ENCODE measurements at places on chromosomes 3 and 15.
A peak's percentile ranks its signal among the peaks of the same experiment; 100 is the strongest.

- no peak for DNase-seq
These were observed 80.6 kb upstream of the CTNNB1 start for GRCh38 chr3:41118461-41119390.

GRCh38 chr15:62601777-62602545 is 436.9 kb upstream of the C2CD4B start:
- DNase-seq = no peak

GRCh38 chr3:62225051-62225450 is 148.3 kb downstream of the FEZF2 start:
- no peak for DNase-seq

- peak; percentile 46 for DNase-seq
These were observed 106.5 kb downstream of the TPRA1 start for GRCh38 chr3:127483902-127484591.

DNA sequence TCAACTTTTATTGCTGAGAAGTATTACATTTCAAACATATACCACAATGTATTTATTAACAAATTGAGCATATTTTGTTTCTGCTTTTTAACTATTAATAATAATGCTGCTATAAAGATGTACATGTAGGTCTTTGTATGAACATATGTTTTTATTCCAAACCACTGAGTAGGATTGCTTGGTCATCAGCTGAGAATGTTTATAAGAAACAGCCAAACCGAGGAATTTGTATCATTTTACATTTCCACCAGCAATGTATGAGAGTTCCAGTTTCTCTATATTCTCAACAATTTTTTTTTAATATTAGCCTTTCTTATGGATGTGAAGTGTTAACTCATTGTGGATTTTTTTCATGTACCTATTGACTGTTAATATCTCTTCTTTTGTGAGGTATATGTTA is 119.5 kb upstream of the MDFIC2 start:
- no peak for DNase-seq

- no peak for DNase-seq
These were observed 56.4 kb downstream of the SPTSSB start for GRCh38 chr3:161314836-161315395.

DNA sequence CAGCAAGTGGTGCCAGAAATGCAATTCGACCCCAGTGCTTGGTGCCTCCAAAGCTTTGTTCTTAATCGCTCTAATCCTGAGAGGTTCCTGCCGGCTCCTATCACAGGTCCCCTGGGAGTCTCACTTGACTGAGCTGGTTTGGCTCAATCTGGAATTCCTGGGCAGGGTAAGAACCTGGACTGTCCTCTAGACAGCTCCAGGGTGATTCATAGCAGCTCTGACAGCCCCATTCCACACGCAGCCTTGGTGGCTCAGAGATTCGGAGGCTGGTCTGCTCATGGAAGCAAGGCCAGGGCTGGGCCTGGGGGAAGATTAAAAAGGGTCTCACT is 37.9 kb downstream of the MYO5C start:
- DNase-seq = no peak

DNA sequence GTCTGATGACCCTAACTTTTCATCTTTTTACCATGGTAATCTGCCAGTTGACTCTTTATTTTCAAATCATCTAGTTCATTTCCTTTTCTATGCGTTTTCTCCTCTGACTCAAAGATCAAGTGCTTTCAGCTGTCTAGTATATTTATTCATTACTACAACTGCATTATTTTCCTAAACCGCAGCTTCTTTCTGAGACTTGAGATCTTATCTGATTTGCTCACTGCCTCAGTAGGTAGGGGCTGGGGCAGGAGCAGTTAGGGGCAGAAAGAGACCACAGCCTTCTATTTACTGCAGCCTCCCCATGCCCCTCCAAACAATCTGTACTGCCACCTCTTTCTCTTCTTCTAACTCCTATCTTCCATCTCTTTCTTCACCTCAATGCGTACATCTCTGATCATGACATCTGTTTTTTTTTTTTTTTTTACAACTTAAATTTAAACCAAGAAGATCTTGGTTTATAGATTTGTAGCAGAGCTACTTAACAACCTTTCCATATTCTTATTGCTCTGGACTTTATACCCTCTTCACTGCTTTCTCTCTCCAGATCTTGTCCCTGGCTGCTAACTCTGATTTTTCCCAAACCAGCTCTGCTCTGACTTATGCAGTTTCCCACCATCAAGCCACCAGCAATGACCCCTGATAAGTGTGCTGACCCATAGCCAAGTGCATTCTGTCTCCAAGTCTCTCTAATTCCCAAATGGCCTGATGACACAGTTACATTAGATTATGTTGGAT is 52.2 kb downstream of the MOBP start:
- DNase-seq = no peak

- no peak for DNase-seq
These were observed 151.4 kb downstream of the PDZRN3 start for GRCh38 chr3:73473181-73473897.

- DNase-seq = no peak
These were observed 87.5 kb downstream of the PIK3CB start for GRCh38 chr3:138747225-138747624.

DNA sequence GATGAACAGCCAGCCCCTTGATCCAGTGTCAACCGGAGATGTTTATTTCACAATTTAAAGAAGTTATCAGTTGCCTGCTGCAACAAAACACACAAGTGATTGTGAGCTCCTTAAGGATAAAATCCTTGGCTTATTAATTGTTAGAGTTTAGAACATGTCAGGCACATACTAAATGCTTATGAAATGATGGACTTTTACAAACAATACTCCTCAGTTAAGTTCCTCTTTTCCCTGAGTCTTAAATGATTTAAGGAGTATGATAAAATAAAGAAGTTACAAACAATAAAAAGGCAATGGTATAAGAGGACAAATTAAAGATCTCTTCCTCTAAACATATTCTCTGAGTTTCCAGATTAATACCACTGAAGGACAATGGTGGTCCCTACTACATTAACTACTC is 5.7 kb downstream of the GHSR start:
- no peak for DNase-seq

DNA sequence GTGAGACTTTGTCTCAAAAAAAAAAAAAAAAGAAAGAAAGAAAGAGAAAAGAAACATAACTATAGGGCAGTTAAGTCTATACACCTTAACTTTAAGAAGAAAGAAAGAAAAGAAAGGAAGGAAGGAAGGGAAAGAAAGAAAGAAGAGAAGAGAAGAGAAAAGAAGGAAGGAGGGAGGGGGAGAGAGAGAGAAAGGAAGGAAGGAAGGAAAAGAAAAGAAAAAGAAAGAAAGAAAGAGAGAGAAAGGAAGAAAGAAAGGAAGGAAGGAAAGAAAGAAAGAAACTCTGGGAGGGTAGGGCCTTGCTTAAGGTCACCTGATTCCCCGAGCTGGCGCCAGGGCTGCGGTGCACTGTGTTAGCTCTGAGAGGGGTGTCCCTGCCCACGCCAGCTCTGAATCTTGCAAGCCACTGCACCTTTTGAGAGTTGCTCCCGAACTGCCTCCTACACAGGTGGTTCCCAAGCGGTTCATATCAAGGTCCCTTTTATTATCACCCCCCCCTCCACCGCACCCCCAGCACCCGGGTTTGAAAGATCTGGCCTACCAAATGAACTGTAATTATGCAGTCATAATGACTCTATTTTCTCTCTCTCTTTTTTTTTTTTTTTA is 39.2 kb upstream of the VPS8 start:
- no peak for DNase-seq

DNA sequence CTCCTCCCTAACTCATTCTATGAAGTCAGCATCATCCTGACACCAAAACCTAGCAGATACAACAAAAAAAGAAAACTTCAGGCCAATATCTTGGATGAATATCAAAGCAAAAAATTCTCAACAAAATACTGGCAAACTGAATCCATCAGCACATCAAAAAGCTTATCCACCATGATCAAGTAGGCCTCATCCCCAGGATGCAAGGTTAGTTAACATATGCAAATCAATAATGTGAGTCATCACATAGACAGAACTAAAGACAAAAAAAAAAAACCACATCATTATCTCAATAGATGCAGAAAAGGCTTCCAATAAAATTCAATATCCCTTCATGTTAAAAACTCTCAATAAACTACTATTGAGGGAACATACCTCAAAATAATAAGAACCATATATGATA is 306.8 kb upstream of the TMC3 start:
- DNase-seq = no peak

DNA sequence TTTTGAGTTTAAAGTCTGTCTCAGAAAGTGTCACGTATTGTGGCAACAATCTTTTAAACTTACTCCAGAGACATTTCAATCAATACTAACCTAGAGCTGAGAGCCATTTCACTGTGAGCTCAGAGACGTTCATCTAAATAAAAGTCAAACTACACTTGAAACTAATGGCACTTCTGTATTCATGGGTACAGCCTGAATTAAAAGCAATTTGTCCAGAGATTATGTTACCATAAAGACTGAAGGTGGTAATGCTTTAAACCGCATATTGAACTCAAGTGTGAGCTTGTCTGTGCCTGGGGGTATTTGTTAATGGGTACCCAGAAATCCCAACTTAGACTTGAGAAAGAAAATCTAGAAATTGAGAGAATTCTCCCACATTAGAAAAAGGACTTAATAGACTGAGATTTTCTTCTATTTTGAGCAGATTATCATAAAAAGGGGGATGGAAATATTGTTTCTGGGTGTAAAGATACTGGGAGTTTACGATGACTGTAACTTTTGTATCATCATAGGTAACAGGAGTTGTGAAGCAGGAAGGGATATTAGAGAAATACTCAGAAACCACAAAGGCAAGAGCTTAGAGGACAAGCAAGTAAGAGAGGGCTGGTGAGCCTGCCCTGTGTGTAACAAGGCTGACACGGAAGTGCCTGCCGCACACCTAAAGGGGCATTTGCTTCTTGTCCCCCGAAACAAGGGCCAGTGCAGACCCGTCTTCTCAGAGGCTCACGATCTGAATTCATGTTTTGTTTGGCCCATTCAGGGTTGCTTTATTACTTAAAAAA is 36.9 kb downstream of the LRIG1 start:
- no peak for DNase-seq

DNA sequence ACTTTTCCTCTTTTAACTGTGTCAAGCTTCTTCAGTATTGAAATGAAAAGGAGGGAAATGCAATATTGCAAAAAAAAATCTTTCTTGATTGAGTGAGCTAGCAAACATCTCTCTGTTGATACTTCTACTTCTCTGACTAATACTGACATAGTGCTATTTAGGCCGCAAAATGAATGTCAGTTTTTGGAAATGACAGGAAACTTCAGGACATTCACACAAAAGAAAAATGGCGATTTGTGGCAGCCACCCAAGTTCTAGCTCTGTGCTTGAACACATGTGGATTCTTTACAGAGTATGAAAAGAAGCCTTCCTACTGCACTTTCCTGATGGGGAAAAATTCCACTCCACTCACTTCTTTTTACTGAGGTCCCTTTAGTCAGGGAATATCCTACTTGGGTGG is 486.8 kb upstream of the ALCAM start:
- DNase-seq = no peak

- no peak for DNase-seq
These were observed 148.8 kb downstream of the NSMCE3 start for GRCh38 chr15:29120593-29121368.

- DNase-seq = peak; percentile 83
These were observed 38.8 kb downstream of the SMAD6 start for GRCh38 chr15:66740802-66741201.

DNA sequence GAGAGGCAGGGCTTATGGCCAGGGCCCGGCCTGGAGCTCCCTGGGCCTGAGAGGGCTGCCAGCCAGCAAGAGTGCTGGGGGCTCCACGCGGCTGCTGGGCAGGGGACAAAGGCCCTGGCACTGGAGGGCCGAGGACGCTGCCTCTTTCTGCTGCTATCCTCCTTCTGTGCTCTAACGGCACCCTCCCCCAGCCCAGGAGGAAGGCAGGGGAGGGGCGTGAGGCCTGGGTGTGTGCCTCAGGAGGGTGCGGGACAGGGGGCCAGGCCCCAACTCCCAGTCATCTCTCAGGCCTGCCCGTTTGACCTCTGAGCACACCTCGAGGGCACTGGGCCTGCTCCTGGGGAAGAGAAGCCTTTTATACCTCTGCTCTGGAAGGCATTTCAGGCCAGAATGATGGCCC is 115.5 kb downstream of the ADCY5 start:
- DNase-seq = no peak

GRCh38 chr3:50184242-50184978 is 7.0 kb upstream of the GNAT1 start:
- DNase-seq = no peak

GRCh38 chr3:183161552-183162336 is 790 bp downstream of the LAMP3 start:
- DNase-seq = no peak

DNA sequence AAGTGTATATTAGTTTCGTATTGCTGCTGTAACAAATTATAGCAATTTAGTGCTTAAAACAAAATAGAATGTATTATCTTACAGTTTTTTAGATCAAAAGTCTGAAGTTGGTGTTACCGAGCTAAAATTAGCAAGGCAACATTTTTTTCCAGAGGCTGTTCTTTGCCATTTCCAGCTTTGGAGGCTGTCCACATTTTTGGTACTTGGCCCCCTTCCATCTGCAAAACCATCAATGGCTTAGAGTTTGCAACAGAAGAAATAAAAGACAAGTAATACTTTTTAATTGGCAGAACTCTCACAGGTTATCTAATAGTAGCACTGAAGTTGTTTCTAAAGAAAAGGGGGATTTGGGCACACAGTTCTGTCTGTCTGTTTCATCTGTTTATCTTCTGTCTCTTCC is 1248.5 kb downstream of the ROBO1 start:
- no peak for DNase-seq

DNA sequence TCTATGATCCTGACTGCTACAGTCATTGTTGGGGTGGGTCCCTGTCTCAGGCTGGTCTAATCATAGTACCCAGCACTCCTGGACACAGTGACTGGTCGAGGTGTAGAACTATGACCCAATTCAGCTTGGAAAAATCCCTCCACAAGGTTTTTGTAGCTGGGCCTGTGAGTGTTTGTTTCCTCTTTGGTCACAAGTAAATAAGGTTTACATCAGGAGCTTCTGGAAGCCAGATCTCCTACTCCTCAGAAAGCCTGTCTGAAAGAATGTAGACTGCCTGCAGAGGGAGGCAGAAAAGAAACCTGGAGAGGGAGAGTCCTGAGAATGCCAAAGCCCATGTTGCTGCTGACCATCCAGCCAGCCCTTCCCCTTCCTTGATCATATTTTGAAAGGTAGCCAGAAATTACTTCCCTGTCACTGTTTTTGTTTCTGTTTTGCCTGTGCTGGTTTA is 123.2 kb downstream of the RAP2B start:
- DNase-seq = no peak
